ENCODE measurements at places on chromosomes 1 and 21.

GRCh38 chr1:85195703-85196102, 5.1 kb downstream of the SYDE2 start:
- DNase-seq = no peak

GRCh38 chr1:35470977-35471613, 86.1 kb downstream of the KIAA0319L start:
- no peak for DNase-seq

DNA sequence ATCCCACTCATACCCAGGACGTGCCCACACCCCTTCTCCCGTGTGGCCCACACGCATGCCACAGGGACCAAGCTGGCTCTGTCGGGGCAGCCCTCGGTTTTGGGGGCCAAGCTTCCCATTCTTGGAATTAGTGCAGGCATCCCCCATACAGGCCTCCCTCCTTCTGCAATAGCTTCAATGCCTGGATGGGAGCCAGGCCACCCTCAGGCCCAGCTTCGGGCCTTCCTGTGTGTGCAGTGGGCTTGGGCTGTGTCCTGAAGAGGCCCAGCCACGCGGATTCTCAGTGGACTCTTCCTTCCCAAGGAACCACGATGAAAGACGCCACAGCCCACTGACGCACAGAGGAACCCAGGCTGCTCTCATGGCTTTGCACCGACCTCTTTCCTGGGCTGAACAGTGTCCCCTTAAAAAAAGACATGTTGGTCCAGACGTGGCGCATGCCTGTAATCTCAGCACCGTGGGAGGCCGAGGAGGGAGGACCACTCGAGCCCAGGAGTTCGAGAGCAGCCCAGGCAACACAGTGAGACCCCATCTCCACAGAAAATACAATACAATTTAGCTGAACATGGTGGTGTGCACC, 3.4 kb downstream of the KRTAP10-11 start:
- no peak for DNase-seq

DNA sequence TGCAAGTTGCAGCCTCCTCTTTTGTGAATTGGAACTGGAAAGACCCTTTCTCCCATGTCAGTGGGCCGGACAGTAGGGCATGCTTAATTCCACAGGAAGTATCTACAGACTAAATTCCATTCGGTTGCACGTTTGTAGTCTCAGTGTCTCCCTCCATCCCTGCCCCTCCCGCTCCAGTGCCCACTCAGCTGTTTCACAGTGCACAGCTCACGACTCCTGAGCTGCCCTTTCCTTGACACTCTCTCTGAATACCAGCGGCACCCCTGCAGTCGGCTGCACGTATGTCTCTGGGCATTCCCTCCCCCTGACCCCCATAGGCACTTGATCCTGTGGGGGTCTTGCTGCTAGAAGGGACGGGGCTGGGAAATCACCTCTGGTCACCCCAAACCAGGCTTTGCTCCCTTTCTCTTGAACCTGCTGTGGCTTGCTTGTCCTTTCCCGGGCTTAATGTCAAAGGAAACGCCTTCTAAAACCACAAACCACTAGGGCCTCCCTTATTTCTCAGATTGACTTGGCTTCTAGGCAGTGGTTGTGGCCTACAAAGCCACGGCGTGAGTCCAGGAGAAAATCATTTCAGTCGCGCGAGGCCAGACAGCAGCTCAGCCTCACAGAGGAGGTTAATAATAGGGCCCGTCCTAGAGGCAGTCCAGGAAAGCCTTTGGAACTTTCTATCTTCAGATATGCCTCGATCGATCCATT, 365.3 kb upstream of the PROX1 start:
- DNase-seq = no peak

DNA sequence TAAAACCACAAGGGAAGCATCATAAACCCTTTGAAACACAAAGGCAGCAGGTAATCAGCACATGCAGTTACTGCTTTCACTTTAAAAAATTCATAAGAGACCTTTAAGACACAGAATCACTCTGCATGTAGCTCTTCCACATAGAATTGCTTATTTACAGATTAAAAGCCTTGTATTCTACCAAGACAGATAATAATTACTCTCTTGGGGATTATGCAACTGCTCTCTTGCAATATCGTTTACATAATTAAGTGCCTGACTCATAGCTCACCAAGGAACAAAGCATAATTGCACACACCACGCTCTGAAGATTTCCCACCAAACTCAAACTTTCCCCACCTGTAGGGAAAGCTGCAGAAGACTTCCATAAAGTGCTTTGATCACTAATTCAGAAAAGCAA, 87.9 kb downstream of the VAV3 start:
- DNase-seq = no peak

- no peak for DNase-seq
These were observed 73.0 kb upstream of the LAPTM5 start for GRCh38 chr1:30830537-30830936.

All from CD4-positive, alpha-beta T cell treated with Interleukin-17A for 1 hour (primary cell).